ENCODE measurements at places on chromosomes 7 and 10.

GRCh38 chr7:4840079-4840501, 21.7 kb downstream of the PAPOLB start:
- DNase-seq = no peak

- DNase-seq = no peak
Measured at GRCh38 chr7:50557099-50557498, 8.1 kb downstream of the DDC start.

GRCh38 chr10:48245977-48246376, 28.5 kb downstream of the FRMPD2 start:
- DNase-seq = no peak

DNA sequence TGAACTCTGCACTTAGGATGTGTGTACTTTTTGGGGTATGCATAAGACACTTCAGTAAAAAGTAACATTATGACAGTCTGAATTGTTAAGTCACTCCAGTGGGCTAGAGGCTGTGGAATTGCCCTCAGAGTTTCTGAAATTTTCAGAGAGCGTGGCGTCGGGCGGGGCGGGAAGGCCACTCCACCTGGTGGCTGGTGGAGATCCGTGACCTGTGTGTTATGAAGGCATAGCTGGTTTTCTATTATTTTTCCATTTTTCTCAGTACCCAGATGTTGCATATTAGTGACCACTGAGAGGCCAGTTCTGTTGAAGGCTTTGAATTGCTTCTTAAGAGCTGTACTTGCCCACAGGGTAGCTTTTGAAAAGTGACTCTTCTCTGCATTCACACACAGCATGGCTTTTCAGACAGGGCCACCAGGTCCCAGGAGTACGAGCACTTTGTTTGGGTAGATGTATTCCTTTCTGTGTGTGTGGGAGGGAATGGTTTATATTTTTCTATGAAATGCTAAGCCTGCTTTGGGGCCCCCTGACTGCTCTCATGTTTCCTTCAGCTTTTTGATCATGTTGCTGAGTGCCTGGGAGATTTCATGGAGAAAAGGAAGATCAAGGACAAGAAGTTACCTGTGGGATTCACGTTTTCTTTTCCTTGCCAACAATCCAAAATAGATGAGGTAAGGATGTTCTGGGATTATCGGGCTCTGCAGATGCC, 52.3 kb downstream of the TACR2 start:
- no peak for DNase-seq

DNA sequence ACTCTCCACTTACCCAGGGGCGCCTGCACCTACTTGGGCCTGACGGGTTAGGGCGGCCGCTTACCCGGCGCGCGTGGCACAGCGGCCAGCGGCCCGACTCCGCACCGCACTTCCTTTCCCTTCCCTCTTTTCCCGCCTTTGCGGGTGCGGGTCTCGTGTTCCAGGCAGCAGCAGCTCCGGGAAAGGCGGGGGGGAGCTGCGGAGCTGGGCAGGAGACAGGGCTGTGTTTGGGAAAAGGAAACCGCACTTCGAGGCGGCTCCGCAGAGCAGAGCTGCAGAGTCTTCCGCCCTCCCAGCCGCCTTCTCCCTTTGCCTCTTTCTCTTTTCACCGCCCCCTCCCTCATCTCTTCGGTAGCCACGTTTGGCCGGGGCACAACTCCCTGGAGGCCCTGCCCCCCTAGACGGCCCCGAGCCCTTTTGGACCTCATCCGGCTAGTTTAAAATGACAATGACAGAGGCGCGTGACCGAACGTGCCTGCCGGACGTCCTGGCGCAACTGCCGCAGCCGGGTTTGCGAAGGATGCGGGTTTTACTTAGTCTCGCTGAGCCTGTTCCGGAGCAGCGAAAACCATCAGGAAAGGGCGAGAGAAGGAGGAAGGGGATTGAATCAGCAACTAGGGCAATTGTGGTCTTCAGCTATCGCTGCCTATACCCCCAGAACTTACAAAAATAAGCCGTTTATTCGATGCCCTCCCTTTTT, 7.9 kb upstream of the PAX2 start:
- DNase-seq = no peak

DNA sequence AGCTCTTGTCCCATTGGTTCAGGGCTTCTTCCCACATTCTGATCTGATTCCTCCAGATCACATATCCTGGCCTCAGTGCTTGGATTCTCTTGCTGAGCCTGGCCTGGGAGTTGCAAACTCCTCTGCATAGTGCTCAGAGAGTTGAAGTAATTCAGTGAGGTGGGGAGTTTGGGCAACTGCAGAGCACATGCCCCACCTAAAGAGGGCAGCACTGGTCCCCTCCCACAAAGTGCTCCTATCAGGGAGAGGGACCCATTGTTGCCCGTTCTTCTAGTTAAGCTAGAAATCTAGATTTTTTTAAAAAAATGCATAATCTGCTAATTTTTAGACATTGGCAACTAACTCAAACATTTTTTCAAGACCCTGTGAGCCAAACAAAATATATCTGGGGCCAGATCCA, 45.1 kb downstream of the CHN2 start:
- DNase-seq = no peak

GRCh38 chr7:103936558-103936957, 52.9 kb downstream of the RELN start:
- no peak for DNase-seq

GRCh38 chr7:81074406-81074805, 155.6 kb upstream of the SEMA3C start:
- no peak for DNase-seq

- DNase-seq = no peak
Measured at GRCh38 chr7:108167460-108167859, 37.3 kb upstream of the LAMB4 start.

- no peak for DNase-seq
Measured at GRCh38 chr10:5588603-5589002, 63.8 kb downstream of the CALML3 start.

DNA sequence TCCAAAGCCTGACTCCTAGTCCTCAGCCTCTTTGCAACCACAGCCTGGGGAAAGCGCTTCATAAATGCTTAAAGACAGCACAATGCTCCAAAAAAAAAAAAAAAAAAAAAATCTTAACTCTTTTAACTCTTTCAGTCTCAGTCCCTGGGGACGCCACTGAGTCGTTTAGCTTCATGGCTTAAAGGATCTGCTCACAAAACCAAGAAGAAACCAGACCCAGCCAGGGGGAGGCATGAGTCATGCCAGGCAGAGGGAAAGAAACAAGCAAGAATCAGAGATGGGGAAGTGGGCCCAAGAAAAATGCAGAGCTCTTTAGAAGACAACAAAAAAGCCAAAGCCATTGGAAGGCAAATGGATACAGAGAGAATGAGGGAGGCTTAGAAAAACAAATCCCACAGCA, 32.5 kb upstream of the DOCK1 start:
- no peak for DNase-seq

DNA sequence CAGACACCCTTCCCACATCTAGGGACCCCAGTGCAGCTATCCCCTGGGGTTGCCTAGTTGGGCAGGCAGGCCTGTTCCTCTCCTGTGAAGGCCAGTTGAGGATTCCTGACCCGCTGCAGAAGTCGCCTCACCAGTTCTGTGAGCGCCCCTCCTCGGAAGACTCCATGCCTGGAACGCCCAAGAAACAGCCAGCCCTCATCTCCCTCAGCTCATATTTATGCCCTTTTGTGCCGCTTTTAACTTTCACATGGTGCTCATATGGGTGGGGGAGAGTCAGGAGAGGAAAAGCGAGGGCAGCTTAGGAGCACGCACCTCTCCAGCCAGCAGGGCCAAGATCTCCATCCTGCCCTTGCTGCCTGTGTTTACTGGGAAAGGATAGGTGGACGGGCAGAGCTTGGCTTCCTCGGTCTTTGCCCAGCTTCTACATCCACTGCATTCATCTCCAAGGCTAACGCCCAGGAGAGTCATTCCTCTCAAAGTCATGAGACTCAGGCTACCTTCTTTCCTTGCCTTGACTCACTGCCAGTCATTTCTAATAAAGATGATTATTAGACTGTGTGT, 286.6 kb downstream of the USP6NL start:
- DNase-seq = no peak

DNA sequence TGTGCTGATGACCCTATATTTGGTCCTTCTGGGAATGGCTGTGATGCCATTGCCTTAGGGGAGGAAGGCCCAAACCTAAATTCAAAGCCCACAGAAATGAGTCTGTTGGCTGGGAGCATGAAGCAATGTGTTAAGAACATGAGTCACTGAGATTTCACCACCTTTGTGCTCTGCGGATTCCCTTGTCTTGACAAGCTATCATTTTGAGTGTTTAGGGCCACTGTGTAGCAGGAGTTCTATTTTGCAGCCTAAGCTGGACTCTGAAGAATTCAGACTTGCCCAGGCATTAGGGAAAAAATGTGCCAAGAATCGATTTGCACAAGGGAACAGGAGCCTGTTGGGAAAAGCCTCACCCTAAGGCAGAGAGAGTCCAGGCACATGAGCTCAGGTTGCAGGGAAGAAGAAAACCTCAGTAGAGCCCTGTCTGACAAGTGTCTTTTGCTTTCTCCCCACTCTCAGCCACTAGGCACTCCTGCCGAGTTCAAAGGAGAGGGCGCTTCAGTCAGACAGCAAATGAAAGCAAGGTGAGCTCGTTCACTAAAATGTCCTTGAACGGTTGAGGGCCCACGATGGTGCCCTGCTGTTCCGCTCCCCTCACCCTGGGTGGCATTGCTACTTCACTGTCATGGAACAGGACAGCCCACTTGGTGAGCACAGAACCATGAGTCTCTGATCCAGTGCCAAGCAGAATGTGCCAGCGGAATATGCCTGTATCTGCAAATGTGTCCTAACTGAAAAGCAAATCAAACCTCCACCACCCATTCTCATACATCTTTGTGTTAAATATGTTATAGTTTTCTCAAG, 93.6 kb downstream of the PRLHR start:
- DNase-seq = no peak

- no peak for DNase-seq
Measured at GRCh38 chr10:8102708-8103401, 48.4 kb downstream of the GATA3 start.

GRCh38 chr7:78379148-78379547, 580.6 kb downstream of the PHTF2 start:
- DNase-seq = no peak

DNA sequence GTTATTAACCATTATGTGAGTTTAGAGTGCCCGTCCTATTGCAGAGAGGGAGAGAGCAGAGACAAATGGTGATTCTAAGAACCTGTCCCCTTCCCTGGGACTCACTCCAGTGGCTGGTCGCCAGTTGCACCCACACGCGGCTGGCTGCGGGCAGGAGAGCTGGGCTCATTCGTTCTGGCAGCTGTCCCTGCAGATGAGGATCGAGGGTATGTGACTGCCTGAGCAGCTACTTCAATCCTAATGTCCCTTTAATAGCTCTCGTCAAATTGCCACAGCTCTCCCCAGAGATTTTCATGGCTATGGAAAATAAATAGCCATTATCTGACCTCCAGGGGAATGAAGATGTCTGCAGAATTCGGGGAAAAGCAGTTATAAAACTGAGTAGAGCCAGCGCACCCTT, 41.6 kb downstream of the RBM28 start:
- DNase-seq = peak; percentile 14

GRCh38 chr7:132996581-132997242, 85.2 kb downstream of the CHCHD3 start:
- no peak for DNase-seq

DNA sequence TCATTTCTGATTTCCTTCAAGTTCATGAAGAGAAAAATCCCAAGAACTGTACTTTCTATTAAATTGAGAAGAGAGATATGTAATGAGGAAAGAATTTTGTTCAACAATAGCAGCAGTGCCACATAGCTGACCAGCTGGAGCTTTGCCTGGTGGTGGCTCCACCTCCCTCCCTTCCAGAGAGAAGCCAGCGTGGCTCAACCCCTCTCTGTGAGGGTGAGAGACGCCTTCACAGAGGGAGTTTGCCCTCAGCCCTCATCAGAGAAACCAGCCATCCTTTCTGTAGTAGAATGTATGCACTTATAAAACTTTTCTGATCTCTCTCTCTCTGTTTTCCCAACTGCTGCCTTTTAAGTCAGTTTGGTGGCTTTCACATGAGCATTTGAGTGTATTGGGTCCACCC, 20.5 kb upstream of the COL1A2 start:
- no peak for DNase-seq

- peak; percentile 72 for DNase-seq
Measured at GRCh38 chr7:79176859-79177477, 276.5 kb downstream of the MAGI2 start.

- DNase-seq = peak; percentile 30
Measured at GRCh38 chr7:92678291-92678920, 88.2 kb upstream of the FAM133B start.

DNA sequence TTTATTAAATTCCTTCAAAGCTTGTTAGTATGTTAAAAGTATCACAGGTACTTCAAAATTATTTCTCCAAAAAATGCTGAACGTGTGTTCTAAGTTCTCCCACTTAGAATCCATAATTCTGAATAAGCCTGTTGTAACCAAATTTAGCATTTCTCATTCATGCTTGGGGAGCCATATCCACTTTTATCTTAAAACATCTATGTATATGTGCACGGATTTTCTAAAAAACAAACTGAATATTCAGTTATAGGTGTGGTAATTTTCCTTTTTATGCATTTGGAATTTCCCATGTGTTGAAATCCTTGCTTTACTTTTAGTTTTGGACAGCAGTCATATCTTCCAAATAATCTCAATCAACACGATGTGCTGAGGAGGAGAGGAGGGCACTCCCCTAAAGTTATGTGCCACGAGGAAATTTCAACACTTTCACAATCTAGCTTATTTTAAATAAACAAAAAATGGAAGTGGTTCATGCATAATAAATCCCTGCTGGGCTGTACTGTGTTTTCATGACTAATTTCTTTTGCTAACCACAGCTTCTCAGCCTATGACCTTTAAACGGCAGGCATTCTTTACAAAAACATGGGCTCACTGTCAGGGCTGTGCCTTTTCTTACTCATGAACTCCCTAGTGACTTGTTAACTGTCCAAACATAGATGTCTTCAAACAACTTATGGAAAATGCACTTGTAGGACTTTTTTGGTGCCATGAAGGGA, 380.3 kb upstream of the SEMA3C start:
- DNase-seq = no peak

- no peak for DNase-seq
Measured at GRCh38 chr7:81783818-81784217, 14.0 kb upstream of the HGF start.

DNA sequence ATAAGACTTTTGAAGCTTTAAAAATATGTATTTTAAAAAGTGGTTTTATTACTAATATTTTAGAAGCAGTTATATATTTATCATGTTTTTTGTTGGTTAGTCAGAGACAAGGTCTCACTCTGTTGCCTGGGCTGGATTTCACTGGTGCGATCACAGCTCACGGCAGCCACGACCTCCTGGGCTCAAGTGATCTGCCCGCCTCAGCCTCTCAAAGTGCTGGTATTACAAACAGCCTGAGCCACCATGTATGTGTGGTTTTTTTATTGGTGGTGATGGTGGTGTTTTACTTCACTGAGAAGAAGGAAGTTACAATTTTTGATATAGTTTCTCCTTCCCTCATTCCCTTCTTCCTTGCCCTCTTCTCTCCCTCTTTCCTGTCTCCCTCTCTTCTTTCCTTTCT, 13.4 kb downstream of the NHLRC2 start:
- DNase-seq = no peak

DNA sequence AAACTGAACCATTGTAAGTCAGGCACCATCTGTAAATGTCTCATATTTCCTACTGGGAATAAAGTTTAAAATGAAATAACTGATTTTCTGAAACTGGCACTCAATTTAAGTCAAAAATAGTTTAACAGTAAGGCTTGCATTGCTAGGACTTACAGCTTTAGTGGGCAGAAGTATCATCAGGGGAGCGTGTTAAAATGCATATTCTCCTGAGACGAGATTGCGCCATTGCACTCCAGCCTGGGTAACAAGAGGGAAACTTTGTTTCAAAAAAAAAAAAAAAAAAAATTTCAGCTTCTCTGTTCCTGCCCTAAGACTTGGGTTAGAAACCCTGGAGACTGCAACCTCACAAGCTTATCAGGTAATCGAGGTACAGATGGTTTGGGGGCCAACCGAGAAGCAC, 65.4 kb downstream of the UBE3C start:
- DNase-seq = no peak

Data from NCI-H1092 treated with DMSO at 0.1 percent for 48 hours (cell line).